ENCODE measurements at places on chromosomes 16 and 17.

GRCh38 chr17:80935526-80935925 lies 56.1 kb upstream of the CHMP6 start:
- DNase-seq = no peak

GRCh38 chr16:27461483-27462171 lies 59.7 kb downstream of the IL21R start:
- DNase-seq = peak; percentile 78

GRCh38 chr17:6241996-6242395 lies 171.8 kb downstream of the WSCD1 start:
- no peak for DNase-seq

GRCh38 chr17:40251576-40251975 lies 32.5 kb downstream of the WIPF2 start:
- no peak for DNase-seq

GRCh38 chr16:2987833-2988232 lies 7.6 kb upstream of the PKMYT1 start:
- no peak for DNase-seq

DNA sequence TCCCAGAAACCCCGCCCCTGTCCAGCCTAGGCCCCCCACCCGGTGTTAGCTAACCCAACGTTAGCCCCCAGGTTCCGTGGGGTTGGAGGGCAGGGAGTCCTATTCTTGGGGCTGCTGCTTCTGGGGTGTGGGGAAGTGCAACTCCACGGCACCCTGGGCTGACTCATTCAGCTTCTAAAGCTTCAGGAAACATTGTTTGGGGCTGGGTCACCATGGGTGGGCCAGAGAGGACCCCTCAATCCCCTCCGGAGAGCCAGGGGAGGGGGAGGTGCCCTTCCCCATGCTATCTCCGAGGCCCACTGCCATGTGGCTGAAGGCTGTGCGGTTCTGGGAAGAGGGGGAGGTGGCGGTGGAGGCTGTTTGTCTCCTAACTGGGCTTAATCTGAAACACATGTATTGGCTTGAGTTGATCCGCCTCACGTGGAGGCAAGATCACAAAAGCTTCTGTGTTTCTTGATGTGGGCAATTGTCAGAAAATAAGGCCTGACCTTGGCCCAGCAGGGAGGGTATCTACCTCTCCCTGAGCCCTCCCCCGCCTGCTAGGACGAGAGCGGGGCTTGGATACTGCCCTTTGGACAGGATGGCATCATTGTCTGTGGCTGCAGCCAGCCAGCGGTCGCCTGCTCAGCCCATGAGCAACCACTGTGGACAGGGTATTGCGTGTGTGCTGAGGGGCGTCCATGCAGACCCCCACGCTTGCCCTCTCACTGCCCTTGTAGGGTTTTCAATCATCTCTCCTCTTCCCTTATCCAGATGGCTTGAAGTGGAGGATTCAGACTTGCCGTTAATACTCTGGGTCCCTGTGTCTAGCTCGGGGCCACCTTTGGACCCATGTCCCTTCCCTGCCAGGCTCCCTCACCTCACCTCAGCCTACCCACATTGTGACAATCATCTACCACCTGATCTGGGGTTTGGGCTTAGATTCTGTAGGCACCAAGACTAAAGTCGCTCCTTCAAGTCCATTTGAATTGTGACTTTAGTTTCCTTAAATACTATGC lies 1.3 kb downstream of the SERPINF1 start:
- DNase-seq = no peak

- no peak for DNase-seq
These were observed 51.5 kb downstream of the GSG1L start for GRCh38 chr16:28011971-28012445.

GRCh38 chr16:35570946-35571345 lies 2111.5 kb downstream of the TP53TG3F start:
- no peak for DNase-seq

- DNase-seq = no peak
These were observed 477 bp upstream of the SLC47A1 start for GRCh38 chr17:19533036-19533717.

Measured in NCI-H510A (cell line).